Activated CD4-positive, alpha-beta T cell treated with anti-CD3 and anti-CD28 coated beads for 36 hours (primary cell): ENCODE measurements at places on chromosomes 7 and 10.

- no peak for DNase-seq
Measured at GRCh38 chr10:7969623-7970022, 84.9 kb upstream of the GATA3 start.

DNA sequence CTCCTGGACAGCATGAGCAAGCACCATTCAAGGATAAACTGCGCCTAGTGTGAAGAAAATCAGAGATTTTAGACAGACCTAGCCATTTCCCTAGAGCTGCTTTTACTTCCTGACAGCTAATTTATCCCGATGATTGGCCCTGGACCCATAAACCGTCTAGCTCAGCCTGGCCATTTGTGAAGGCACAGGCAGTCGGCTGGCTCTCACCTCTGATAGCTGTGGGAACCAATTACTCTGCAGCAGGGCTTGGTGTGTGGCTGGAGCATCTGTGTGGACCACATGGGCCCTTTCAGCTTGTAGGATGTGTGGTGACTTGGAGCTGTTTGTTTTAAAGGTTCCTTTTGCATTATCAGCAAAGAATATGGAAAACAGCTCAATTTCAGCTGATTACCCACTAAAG is 111.1 kb upstream of the NPY start:
- no peak for DNase-seq

DNA sequence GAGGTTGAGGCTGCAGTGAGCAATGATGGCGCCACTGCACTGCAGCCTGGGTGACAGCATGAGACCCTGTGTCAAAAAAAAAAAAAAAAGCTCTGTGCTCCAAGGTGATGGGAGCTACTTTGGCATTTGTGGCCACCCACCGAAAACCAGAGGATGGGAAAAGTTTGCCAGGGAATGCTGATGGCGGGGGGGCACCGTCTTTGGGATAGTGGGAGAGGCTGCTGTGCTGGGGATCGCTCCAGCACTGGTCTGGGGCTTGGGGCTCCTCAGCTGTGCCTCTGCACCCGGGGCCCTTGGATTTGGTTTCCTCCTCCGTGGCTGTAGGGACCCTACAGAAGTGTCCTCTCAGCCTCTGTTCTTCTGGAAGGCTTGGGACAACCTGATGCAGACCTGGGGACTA is 11.7 kb upstream of the RAMP3 start:
- no peak for DNase-seq

DNA sequence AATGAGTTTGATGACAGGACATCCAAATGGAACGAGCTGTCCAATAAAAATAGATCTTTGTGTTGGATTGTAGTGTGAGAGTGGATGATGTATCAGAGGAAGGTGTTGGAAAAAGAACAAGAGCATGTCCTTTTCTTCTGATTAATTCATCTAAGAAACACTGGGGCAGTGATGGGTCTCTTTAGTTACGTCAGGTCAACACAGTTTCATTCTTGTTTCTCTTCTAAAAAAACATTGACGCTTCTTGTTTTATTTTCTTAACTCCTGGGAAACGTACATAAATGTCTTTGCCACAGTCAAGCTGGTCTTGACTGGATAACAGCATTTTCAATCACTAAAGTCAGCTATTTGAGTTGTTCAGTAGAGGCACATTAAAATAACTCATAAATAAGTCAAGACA is 67.0 kb downstream of the PPP1R9A start:
- DNase-seq: no peak

- no peak for DNase-seq
Measured at GRCh38 chr10:96789571-96790108, 42.5 kb upstream of the LCOR start.
